ENCODE measurements at places on chromosomes 1 and 21.

DNA sequence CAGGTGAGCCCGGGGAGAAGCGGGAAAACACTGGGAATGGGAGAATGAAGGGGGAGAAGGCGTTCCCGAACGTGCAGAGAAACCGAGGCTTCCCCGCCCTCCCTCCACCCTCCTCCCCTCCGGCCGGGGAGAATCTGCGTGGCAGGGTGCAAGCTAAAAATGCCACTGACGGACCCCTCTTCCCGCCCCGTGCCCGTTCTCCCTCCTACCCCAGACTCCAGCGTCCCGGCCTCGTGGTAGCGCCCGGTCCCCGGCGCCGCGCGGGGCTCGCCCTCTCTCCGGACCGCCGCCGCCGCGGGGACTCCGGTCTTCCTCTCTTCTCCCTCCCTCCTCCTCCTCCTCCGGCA, 81.6 kb upstream of the AK4 start:
- DNase-seq, result peak; percentile 6

DNA sequence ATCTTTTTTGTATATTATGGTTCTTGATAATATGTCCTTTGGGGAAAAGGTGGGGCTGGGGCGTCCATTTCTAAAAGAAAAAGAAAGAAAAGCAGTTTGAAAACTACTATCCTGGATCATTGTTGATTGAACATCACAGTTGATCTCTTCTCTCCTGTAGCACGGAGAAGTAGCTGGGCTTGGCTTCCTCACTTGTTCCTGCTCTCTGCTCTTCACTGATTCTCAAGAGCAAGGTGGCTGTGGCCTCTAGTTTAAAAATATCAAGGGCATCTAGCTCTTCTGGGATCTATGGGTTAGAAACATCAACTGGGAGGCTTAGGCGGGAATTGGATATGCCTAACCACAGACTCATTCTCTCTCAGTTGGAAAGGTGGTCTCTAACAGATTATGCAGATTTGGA, 38.1 kb upstream of the EPHA8 start:
- DNase-seq, result no peak

DNA sequence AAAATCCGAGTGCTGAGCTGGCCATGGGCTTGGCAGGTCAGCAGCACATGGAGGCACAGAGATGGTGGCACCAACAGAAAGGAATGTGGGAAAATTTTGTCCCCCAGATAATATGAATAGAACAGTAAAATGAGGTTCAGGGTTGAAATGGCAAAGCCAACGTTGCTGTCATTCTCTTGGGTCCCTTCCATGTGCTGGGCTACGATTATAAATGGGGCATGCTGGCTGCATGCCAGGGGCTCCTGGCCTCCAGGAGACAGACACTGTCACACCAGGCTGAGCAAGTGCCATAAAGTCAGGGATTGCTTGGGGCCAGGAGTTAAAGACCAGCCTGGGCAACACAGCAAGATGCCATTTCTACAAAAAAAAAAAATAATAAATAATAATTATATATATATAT, 77.1 kb downstream of the TOMM20 start:
- no peak for DNase-seq

DNA sequence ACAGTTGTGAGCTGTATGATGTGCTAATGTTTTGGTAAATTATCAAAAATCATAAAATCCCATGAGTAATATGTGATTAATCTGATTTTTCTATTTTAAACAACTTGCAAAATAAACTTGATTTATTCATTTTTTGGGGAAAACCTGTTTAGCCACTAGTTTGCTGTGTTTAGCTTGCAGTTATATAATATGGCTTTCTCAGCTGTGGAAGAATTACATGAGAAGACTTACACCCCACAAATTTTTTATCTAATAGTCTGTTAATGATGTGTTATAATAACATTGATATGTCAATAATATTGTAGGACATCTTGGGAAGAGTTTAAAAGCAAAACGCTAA, 2.4 kb upstream of the ERRFI1 start:
- DNase-seq, result no peak

DNA sequence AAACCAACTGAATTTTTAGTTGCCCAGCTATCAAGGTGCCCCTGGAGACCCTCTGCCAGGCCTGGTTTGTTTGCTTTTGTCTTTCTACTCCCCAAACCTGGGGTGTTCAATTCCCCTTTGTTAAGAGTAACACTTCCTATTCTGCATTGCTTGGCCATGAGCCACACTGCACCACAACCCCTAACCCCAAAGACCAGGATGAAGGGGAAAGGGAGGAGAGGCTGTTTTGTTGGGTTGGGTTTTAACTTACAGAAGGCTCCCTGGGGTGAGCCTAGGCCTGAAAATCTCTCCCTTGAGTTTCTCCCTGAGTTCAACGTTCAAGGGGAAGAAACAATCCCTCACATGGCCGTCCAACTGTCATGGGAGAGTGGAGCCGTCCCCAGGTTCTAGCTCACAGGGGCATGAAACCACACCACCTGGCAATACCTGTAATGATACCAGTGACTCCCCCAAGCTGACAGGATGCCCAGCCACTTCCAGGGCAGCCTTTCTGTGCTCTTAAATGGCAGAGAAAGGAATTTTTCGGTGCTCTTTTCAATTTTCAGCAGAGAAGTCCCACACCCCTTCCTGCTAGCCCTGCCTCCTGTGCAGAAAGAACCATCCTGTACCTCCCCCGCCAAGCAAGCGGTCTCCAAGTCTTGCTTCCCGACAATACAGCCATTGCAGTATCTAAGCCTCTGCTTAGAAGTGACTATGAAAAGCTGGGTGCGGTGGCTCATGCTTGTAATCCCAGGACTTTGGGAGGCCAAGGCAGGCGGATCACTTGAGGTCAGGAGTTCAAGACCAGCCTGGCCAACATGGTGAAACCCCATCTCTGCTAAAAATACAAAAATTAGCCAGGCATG, 14.9 kb downstream of the SLC45A3 start:
- no peak for DNase-seq

All from fibroblast of skin of right biceps (primary cell).